ENCODE measurements at places on chromosomes 4 and X.

DNA sequence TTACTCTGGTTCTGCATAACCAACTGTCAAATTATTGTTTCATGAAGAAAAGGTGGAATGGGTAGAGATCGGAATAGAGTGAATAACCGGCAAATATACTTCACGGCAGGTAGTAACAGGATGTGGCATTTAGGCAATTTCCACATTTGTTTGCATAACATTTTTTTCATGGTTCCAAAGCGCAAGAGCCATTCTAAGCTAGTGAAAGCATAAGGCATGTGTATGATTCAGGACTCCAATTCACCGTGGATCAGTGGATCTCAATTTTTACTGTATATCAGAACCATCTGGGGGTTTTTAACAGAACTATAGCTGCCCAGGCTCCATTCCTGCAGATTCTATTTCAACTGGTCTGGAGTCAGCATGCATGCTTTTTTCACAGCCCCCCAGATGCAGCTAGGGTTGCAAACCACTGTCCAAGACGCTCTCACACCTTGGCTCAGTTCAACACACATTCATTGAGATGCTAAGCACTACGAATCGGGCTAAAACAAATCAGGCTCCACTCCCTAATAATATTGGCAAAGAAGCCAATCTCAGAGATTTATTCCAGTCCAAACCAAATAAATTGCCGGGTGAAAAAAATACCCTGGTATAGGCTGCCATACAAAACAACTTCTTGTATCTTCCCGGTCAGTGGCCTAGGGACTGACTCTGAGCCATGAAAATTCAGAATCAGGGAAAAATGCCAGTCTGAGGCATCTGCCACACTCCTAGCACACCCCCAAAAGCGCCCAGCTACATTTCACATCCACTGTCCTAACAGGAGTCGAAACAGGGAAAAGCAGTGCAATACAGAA lies 30.0 kb downstream of the AFAP1 start:
- no peak for DNase-seq

DNA sequence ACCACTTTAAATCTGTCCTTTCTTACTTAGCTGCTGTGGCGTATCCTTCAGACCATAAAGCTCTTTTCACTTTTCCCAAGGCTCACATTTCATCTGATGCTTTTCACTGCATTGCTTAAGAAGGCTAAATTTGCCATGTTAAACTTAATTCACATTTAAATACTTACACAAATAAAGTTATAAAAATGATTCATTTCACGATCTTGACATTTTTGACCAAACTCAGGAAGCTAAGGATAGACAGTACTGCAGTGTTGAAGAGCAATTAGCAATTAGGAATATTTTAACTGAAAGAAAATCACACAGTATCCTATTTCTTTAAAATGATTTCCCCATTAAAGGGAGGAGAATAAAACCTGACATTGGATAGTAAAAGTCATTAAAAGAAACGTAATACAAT lies 1038.6 kb downstream of the STPG2 start:
- no peak for DNase-seq

- no peak for DNase-seq
Measured at GRCh38 chr4:161856711-161857326, 307.0 kb downstream of the FSTL5 start.

DNA sequence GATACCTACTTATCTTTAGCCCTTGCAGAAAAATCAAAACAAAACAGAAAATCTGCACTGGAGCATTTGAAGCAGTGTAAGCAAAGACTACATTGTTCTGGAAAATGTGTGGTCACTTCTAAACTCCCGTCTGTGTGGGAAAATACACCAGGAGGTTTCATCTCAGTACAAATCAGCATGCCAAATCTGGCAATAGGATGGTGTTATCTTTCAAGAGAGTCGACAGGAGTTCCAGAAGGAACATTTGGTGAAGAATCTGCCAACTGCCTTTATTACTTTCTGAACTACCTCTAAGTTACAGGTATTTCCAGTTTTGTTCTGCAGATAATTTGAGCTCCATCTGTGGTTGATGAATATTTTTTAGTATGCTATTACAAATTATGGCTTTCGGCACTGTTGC lies 1348.0 kb downstream of the RAPGEF2 start:
- no peak for DNase-seq

- no peak for DNase-seq
Measured at GRCh38 chr4:159384017-159384416, 281.1 kb downstream of the RAPGEF2 start.

GRCh38 chr4:5037553-5038551 lies 13.4 kb upstream of the STK32B start:
- DNase-seq: no peak

DNA sequence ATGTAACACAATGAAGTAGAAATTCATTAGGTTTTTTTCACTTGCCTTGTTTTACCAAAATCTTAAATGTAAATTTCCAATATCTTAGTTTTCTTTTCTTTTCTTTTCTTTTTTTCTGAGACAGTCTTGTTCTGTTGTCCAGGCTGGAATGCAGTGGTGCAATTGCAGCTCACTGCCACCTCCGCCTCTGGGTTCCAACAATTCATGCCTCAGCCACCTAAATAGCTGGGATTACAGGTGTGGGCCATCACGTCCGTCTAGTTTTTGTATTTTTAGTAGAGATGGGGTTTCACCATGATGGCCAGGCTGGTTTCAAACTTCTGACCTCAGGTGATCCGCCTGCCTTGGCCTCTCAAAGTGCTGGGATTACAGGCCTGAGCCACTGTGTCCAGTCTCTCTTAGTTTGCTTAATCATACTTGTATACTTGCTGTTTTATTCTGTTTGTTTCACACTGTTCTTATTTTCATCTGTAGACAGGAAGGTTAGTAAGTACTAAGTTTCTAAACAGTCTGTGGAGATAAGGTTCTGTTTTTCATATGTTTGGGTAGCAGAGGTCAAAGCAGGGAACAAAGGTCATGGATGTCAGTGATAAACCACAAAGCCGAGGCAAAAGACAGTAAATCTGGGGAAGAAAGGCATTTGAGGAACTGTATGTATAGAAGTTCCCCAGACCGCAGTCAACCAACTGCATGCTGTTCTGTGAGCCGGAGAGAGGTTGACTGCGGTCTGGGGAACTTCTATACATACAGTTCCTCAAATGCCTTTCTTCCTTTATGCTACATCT lies 129.1 kb downstream of the CBR4 start:
- no peak for DNase-seq

DNA sequence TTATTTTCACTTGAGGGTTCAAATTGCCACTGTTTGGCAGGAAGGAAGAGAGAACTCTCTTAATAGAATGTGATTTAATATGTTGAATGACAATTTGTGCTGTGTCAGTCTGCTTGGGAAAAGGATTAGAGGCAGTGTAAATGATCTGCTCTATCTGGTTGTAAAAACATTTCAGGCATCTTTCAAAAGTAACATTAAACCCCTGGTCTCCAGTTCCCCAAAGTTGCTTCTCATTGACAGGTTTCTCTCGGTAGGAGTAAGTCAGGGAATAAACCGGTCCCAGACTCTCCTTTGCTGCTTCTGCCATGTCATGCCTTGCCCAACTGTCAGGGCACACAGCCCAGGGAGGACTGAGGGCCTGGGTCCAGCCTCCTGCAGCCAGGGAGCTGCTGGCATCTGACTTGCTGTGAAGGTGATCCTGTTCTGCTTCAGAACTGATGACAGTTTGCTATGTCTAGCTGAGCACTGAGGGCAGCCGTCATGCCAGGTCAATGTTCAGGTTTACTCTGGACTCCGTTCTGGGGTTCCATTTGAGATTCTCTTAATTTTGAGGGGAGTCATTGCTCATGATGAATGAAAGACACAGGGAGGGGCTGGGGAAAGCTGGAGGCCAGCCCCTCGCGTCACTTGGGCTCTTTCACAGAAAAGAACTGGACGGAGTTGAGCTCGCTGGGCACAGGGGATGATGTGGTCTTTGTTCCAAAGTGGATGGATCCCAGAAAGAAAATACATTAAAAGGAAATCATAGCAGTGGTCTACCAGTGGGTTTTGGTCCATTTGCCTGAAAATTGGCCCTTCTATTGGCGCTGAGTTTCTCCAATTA lies 312.4 kb downstream of the ARHGAP10 start:
- no peak for DNase-seq

GRCh38 chr4:7581477-7581876 lies 146.7 kb upstream of the PSAPL1 start:
- DNase-seq: no peak

- DNase-seq: no peak
Measured at GRCh38 chrX:41095908-41096307, 10.7 kb downstream of the USP9X start.

- DNase-seq: no peak
Measured at GRCh38 chr4:71258323-71258722, 80.5 kb upstream of the SLC4A4 start.

- DNase-seq: no peak
Measured at GRCh38 chr4:107509615-107510014, 210.4 kb downstream of the PAPSS1 start.

DNA sequence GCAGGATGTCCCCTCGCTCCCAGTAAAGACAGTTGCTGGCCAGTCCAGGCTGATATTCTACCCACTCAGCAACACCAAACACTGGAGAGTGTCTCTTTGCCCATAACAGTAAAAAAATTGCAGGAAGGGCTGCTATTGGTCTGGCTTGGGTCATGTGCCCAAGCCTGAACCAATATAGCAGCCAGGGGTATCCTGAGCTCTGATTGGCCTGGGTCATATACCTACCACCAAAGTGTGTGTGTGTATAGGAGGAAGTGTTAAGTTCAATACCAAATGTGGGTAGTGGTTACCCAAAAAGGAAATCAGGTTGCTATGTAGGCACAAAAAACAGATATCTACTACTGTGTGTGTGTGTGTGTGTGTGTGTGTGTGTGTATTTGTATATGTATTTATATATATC lies 373.2 kb downstream of the BCOR start:
- DNase-seq: no peak

DNA sequence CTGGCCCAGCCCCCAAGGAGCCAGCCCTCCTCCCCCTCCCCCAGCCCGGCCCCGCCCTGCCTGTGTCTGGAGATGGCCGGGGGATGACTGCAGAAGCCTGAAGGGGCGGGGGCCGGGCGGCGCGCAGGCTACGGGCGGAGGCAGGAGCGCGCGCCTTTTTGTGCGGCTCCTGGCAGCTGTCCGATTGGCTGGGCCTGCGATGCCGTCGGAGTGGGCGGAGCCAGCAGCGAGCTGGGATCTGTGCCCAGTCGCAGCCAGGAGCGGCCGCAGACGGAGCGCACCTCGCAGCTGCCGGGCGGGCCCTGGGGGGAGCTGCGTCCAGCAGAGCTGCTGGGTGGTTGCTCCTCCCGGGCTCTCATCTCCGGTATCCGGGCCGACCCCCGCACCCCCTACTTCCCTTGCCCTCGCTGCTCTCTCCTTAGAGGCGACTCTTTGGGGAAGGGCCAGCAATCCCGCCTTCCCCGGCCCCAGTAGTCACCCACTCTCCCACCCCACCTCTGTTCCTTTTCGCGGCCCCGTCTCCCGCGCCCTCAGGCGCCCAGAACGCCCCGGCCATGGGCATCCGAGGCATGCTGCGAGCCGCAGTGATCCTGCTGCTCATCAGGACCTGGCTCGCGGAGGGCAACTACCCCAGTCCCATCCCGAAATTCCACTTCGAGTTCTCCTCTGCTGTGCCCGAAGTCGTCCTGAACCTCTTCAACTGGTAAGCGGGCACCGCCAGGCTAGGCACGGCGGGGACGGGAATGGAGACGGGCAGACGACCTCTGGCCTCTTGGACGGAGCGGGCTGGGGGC lies at the start of gene GABRQ:
GABRQ (plus strand) TSS at position 247 of the 794 bp plus-strand sequence; CDS start at position 555, 308 bp downstream.
- DNase-seq: no peak

DNA sequence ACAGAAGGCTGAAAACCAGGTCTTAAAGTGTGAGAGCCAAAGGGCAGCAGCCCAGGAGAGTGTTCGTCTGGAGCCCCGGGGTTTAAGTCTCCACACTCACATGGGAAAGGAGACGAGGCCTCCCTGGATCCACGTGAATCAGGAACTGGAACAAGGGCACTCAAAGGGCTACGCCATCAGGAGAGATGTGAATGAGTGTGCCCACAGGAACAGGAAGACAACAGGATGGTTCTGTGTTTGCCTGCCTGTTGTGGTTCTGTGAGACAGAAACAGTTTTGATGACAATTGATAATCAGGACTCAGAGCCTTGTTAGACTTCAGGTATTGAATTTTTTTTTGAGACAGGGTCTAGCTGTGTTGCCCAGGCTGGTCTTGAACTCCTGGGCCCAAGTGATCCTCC lies 4.9 kb upstream of the CTBP1 start:
- no peak for DNase-seq

GRCh38 chr4:87465739-87466366 lies 43.5 kb downstream of the NUDT9 start:
- no peak for DNase-seq

- DNase-seq: no peak
Measured at GRCh38 chr4:80161413-80162058, 35.8 kb upstream of the PRDM8 start.

GRCh38 chrX:17629519-17629918 lies 107.8 kb upstream of the SCML1 start:
- no peak for DNase-seq

GRCh38 chrX:101210630-101211029 lies 9.0 kb upstream of the DRP2 start:
- no peak for DNase-seq

- DNase-seq: no peak
Measured at GRCh38 chr4:13963601-13964000, 336.1 kb upstream of the BOD1L1 start.

- no peak for DNase-seq
Measured at GRCh38 chrX:70960730-70961129, 29.8 kb upstream of the SLC7A3 start.

- no peak for DNase-seq
Measured at GRCh38 chr4:113078066-113078465, 28.6 kb downstream of the ANK2 start.

GRCh38 chrX:15908603-15909290 lies 54.1 kb upstream of the AP1S2 start:
- DNase-seq: no peak

DNA sequence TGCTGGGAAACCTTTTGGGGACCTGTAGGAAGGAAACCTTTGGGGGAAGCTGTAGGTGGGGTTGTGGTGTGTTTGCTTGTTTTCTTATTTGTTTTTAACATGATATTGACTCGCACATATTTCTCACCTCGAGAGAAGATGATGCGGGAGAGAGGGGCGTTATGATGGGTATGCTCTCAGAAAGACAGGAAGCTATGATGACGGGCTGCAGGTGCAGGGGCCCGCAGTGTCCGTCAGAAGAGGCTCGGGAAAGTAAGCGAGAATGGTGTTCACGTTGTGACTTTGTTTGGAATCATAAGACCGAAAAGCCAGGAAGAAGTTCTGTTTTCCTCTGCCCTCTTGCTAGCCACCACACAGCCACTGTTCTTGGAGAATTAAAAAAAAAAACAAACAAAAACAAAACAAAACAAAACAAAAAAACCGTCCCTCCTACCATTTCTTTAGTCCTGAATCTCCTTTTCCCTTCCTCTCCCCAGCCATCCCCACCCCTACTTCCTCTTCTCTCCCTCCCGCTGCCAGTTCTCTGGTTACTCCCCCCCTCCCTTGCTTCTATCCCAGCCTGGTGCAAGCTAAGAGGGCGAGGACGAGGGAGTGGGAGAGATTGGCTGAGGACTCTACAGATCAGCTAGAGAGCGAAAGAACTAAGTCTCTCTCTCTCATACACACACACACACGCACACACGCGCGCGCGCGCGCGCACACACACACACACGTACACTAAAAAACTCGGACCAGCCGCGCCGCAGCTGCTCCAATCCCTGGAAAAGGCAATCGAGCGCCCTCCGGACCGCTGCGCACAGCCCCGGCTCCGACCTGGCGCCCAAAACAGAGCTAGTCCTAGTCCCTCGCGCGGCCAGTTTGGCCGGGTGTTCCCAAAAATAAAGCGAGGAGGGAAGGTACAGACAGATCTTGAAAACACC lies at the start of gene BMP3:
BMP3 (plus strand) TSS at position 648 of the 920 bp plus-strand sequence. CDS start 577 bp downstream, outside the sequence.
- no peak for DNase-seq
